ENCODE measurements at places on chromosomes 5 and 9.

- no peak for DNase-seq
These were observed 6.4 kb upstream of the JMY start for GRCh38 chr5:79229357-79230174.

- DNase-seq, result no peak
These were observed 11.8 kb downstream of the OTULIN start for GRCh38 chr5:14676320-14676719.

DNA sequence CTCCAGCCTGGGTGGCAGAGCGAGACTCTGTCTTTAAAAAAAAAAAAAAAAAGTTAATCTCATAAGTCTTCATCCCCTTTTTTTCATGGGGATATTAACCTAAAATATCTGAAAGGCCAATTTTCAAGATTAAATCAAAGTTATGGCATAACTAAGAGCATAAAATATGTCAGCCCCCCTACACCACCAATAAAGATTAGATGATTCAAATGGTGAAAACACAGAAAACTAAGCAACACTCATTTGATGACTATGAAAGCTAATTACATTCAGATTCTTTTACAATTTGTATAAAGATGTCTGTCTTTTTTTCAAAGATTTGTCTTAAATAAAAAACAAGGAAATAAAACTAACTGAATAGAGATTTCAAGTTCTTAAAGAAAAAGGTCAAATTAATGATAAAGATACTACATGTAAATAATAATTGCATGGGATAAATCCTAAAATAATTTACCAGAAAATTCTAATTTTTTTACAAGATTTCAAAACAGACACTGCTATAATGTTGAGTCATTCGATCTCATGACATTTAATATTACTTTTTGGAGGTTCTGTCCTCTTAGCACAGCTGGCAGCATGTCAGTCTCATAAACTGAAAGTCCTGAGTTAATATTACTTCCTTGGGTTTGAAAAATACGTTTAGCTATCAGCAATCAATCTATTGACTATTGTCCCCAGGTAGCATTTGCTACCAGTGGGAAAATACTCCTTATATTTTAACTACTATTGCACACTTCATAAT is 112.9 kb downstream of the KIAA0825 start:
- no peak for DNase-seq

DNA sequence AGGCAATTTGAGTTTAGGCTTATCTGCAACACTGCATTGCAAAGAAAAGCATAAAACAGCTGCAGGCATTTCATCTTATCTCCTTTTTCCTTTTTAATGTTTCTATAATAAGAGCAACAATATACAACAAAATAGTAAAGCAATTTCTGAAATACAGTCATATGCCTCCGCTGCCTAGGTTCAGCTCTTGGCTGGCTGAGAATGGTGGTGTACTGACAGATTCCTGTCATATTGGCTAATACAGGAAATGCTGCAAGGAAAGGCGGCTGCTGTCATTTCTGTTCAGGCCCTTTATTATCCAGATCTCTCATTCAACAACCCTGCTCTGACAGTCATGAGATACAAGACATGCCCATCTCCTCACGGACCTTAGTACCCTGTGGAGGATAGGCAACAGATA is 677.0 kb downstream of the TAF11L14 start:
- DNase-seq, result no peak

GRCh38 chr9:112586599-112587155 is 100.0 kb downstream of the KIAA1958 start:
- DNase-seq, result no peak

- no peak for DNase-seq
These were observed 25.8 kb upstream of the HSD17B3 start for GRCh38 chr9:96327694-96328352.

DNA sequence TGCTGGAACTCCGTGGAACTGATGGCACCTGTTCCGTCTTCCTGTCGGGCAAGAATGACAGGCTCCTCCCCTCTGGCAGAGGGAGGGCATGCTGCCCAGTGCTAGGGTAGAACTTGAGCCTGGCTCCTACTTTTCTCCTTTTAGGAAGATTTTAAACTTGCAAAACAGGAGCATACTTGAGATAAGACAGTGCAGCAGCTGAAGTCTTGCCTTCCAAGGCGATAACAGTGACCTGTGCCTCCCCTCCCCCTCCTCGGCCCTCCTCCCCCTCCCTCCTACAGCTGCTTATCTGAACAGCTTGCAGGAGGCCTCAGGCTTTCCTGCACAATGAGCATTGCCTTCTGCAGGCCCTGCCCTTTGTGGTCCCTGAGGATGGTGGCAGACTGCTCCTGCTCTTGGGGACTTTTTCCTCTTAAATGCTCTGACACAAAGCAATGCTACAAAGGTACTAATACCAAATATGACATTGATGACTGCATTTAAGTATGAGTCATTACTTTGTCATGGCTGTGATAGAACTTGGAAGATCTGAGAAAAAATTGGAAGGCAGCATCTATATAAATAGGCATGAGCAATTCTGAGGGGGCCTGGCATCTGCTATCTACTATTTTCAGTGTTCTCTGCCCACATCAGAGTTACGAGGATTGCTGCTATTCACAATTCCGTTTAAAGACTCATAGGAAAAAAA is 2.0 kb downstream of the GADD45G start:
- DNase-seq, result no peak

GRCh38 chr5:128084228-128085167 is 932 bp downstream of the SLC12A2 start:
- peak; percentile 25 for DNase-seq

DNA sequence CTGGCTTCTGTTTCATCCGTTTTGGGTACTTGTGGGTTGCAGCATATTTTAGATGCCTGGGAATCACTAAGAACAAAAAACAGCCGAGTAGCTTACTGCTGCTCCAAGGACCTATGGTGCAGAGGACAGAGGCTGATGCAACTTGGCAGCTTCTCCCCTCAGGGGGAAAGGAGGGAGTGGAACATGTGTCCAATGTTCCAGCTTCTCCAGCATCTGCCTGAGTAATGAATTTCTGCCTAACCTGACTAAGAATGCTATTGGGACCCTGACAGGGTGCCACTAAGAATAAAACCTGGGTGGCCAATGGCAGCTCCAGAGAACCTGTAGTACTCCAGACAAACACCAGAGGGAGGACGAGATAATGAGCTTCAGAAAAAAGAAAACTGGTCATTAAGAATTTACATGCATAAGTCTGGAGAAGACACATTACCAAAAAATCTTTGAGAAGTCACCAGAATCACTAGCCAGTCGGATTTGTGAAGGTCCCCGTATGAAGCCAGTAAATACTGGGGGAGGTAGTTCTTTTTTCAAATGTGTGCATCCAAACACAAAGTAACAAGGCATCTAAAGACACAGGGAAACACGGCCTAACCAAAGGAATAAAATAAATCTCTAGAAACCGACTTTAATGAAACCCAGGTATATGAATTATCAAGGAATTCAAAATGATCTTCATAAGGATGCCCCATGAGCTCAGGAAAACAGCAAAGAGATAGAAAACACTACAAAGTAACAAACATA is 293.5 kb downstream of the HINT1 start:
- no peak for DNase-seq

DNA sequence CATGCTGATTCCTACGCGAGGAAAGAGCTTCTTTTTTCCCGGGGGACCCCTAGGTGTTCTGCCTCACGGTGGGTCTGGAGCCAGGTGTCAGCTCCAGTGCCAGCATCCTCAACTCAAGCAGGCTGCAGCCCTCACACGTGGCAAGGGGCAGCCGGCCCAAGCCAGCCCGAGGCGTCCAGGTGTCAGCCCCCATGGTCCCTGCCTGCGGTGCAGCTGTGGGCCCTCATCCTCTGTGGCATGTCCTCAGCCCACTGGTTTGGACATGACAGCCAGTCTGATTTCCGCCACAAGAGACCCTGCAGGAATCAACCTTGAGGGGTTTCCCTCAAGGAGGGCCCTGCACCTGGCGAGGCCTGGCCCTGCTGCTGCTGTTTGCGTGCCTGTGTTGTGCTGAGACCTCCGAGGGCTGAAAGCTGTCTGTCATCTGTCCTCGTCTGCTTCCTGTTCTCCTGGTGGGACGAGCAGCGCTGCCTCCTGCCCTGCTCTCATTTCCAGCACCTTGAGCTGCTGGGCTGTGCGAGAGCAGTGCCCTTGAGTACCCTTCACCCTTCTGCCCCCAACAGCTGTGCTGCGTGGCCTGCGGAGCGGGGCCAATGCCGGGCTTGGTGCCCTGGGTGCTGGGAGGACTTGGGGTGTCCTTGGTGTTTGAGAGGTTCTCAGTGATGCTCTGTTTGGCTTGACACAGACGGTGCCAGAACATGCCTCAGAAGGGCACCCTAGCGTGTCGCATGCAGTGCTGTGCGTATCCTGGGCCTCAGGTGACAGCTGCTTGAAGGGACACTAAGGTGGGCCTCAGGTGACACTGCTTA is 137.6 kb downstream of the CACNA1B start:
- no peak for DNase-seq

GRCh38 chr9:72185561-72185960 is 36.3 kb downstream of the GDA start:
- DNase-seq, result no peak

DNA sequence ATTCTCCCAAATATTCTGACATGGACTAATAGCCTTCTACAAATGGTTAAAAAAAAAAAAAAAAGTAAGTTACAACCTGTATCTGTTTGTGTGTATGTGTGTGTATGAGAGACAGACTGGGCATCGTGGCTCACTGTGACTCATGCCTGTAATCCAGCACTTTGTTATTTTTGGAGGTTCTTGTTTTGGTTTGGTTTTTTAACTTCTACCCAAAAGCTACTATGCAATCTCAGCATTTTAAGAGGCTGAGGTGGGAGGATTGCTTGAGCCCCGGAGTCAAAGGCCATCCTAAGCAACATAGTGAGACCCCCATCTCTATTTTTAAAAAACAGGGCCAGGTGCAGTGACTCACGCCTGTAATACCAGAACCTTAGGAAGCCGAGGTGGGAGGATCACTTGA is 17.6 kb upstream of the HAVCR1 start:
- DNase-seq, result no peak

- no peak for DNase-seq
These were observed 111.2 kb downstream of the LMNB1 start for GRCh38 chr5:126888175-126888574.

GRCh38 chr5:118988866-118989180 is 476 bp upstream of the DTWD2 start:
- no peak for DNase-seq

DNA sequence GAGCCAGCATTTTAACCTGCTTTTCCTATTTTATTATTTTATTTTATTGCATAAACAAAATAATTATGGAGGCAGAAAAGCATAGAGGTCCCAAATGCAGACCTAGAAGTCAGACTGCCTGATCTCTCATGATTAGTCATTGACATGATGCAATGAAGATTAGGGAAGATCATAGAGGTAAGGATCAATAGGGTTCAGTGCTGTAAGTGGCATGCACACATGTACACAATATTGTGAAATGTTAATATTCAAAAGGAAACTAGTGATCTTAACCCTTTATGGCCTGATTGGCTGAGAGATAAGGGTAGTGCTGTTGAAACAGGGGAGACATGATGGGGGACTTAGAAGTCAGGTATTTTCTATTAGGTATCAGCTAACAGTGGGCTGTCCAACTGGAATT is 1.1 kb upstream of the FRRS1L start:
- no peak for DNase-seq

- no peak for DNase-seq
These were observed 88.3 kb downstream of the FSTL4 start for GRCh38 chr5:133523961-133524586.

- no peak for DNase-seq
These were observed 547.2 kb downstream of the CSNK1G3 start for GRCh38 chr5:124059200-124059599.

- no peak for DNase-seq
These were observed 20.3 kb downstream of the OSTF1 start for GRCh38 chr9:75108571-75108970.

DNA sequence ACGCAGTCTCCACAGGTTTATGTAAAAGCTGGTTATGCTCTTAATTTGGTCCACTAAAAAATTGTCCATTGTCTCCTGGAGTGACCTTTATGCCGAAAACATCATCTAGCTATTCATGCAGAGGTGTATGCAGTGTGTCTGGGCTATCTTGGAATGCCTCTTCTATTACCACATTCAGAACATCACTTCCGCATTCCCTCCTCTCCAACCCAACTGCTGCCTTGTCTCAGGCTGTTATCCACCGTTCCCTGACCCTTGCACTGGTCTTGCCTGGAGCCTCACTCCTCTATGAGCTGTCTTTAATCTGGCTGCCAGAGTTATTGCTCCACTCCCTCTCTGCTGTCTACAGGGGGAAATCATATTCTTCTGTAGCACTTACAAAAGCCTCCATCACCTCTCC is 214.1 kb upstream of the ANKRD55 start:
- DNase-seq, result no peak
